ENCODE measurements at places on chromosomes 2 and 18.

DNA sequence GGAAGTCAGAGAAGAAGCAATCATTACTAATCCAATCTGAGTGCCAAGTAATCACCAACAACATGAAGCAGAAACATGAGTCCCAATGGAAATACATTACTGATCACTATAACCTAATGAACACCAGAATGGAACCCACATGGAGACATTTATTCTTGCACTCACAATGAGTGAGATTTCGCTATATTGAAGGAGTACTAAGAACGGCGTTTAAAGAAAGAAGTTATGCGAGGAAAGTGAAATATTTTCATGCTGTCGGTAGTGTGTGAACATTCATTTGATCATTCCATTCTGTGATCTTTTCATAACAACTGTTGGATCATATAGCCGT is 181.1 kb downstream of the IRS1 start:
- no peak for DNase-seq

DNA sequence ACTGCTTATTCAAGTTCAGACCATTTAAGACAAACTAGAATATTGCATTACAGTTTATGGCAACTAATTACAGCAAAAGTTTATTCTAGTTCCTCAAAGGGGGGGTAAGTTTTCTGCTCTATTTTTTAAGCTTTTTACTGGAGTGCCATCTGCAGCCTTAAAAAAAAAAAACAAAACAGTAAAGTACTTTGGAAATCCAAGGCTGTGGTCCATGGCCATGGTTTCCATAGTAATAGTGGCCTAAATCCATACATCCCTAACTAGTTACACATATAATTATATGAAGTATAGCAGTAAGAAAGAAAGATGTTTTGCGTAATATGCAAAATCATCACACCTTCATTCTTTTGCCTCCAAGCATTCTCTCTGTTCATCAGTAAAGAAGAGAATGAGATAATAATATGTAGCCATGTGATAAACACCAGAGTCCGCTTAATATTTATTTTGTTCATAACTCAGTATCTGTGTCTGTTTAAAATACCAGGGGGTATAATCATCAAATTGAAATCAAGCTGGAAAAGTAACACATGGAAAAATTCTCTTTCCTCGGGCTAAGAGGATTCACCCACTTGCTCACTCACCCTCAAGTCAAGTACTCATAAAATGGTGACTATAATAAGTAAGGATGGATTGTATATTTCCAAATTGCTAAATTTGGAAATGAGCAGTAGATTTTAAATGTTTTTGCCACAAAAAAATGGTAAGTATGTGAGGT is 301.1 kb upstream of the RND3 start:
- DNase-seq: no peak

DNA sequence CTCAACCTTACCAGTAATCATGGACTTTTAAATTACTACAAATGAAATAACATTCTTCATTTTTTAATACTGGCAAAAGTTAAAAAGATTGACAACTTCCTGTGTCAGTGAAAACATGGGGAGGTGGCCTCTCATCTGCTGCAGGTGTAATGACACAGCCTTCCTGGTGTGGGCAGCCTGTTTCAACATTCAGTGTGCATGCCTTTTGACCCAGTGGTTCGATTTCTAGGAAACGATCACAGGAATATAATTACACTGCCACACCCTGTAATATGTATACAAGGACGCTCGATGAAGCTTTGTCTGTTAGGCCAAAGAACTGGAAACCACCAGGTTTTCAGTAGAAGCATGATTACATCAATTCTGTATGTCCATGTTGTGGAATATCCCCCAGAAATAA is 68.7 kb downstream of the MTHFD2 start:
- DNase-seq: peak; percentile 41

DNA sequence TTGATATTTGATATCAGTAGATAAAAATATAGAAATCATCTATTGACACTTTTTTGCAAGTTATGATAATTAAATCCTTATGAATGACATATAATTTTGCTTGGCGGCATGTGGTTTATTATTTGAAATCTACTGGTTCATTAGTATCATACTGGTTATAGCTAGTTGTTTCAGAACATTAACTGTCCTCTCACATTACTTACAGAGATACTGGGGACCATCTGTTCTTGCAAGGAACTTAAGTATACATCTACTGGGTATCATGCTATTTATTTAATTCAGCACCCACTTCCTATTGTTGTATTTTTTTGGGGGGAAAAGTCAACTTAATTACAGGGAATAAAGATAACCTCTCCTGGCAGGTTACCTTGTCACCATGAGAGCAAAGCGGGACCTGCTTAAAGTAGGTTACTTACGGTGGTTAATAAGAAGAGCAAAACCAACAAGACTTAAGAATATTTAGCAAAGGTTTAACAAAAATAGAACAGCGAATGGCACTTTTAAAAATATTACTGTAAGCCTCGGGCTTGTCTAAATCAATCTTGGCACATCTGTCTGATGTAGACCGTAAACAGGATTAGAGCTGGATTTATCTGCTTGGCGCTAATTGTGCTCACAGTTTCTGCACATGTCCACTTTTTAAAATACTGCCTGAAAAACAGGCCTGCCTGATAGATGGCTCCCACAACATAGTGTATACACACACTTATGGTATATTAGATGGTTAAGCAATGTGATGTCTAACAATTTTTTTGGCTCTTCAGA is 41.8 kb downstream of the CERKL start:
- no peak for DNase-seq

- no peak for DNase-seq
Observed at GRCh38 chr2:168210895-168211570, 36.4 kb downstream of the STK39 start.

Data from WTC11 (cell line).